ENCODE measurements at places on chromosomes 11 and 22.

- no peak for DNase-seq
Measured at GRCh38 chr11:59559886-59560285, 48.5 kb downstream of the OR4D9 start.

DNA sequence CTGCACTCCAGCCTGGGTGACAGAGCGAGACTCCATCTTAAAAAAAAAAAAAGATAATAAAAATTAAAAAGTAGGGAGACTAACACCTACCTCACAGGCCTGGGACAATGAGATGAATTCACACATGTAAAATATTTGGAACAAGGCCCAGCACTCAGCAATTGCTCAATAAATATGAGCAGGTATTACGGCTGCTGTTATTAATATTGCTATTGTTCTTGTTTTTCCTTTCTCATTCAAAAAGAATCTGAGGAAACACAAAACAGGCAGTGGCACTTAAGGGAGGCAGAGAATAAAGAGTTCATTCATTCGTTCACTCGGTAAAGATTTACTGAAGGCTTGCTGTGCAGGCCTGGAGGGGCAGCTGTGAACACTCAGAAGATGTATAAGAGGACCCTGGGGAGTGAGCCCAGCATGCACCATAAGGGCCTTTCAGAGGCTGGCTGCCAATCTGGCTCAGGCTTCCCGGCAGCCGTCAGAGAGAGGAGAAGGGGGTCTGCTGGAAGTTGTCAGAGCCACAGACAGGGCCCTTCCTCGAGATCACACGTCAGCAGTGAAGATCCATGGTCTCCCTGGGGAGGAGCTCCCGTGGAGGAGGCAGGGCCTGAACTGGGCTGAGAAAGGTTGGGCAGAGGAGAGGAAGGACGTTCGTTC lies 51.6 kb upstream of the TCF20 start:
- no peak for DNase-seq

- no peak for DNase-seq
Measured at GRCh38 chr22:40904101-40904500, 42.2 kb upstream of the DNAJB7 start.

DNA sequence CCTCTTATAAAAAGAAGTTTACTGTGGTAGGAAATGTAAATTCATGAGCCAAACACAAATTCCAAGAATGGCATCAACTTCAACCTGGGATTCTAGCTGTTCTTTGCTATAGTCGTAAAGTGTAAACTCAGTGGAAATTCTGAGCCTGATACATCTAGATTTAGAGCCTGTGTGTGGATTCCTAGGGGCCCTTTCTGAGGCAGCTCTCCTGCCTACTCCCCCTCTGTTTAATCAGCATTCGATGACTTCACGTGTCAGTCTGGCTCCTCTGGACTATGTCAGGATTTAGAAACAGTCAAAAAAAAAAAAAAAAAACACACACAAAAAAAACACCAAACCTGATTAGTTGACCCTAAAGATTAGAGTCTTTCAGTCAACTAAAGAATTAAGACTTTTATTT lies 93.1 kb upstream of the SC5D start:
- no peak for DNase-seq

DNA sequence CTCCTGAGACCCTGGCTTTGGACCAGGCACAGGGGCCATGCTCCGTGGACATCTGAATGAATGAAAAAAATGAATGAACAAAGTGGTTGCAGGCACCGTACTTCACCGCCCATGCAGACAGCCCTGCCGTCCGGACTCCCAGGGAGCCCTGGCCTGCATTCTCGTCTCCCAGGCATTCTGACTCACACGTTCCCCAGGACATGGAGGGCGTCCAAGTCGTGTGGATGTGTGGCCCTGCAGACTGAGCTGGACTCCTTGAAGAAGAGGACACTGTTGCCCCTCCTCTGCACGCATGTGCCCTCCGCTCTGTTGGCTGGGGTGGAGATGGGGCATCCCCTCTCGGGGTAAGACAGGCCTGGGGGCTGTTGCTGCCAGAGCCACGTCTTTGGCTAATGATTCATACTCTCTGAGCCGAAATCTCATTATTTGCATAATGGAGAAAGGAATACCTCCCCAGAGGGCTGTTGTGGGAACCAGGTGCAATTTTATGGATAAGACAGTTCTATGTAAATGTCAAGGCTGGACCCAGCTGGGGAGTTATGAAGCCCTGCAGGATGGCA lies 49.7 kb downstream of the RTL6 start:
- peak; percentile 28 for DNase-seq

DNA sequence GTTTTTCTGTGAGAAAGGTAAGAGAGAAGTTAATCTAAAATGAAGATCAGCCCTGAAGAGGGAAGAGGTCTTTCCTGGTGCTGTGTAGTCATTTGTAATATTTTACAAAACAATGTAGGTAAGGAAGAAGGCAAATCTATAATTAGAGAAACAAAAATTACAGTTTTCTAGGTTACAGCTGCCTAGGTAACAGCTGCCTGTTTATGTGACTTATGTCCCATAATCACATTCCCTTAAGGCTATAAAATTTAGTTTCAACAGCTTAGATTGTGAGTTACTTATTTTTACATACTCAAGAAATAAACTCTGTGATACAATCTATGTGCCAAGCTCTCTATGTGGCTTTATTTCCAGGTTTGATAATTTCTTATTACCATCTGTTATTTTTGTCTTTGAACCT lies 19.8 kb downstream of the LUZP2 start:
- no peak for DNase-seq

- no peak for DNase-seq
Measured at GRCh38 chr11:120201653-120202052, 9.2 kb upstream of the OAF start.

DNA sequence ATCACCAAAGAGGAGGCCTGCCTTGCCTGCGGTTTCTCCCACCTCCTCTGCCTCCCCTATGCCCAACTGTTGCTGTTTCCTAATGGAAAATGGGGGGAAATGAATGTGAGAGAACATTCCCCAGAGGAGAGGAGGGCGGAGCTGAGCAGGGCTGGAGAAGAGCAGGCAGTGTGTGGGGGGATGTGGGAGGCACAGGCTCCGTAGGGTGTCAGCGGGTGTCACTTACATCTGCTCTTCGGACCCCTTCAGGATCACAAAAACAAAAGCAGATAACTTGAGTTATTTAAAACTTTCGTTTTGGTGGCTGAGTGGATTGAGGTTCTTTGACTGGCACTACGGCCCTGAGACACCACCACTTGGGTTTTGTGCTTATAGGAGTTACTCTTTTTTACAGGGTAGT lies 93.8 kb downstream of the CEP164 start:
- no peak for DNase-seq

- no peak for DNase-seq
Measured at GRCh38 chr22:45602004-45602733, 69.5 kb upstream of the ATXN10 start.

GRCh38 chr22:31932863-31933262 lies 11.5 kb upstream of the YWHAH start:
- DNase-seq = no peak

DNA sequence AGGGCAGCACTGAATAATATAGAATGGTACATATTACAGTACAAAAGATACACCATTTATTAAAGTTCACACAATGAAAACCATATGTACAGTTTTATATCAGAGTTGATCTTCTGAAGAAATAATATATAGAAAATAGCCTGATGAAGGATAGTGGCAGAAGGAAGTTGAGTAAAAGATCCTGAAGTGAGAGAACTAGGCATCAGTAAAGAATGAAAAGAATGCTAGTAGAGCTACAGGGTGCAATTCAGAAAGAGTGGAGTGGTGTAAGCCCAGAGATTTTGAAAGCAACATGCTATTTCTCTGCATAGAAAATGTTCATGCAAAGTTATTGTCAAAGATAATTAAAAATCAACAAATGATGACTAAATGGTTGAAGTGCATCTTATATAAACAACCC lies 1552.7 kb upstream of the TENM4 start:
- no peak for DNase-seq

DNA sequence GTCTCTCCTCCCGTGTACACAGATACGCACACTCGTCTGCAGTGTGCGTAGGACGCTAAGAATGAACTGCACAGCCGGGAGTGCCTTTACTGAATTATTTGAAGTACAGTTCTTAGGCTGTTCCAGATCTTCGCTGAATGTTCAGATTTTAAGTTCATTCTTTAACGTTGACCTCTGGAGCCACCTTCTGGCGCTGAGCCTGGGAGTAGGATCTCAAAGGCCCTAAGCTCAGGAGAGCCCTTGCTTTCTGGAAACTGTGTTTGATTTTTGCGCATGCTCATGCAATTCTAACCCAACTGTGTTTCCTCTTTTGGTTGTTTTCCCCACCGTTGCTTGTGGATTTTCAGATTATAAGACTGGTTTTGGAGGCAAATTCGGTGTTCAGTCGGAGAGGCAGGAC lies 22.8 kb downstream of the CTTN start:
- DNase-seq = no peak
